ENCODE measurements at places on chromosomes 4 and X. TPM values are rescaled to one million over a fixed set of nuclear protein-coding genes. Genes with fewer than 3 reads are reported as not detected.

Gene TEX13C
- not detected for total RNA-seq

Gene ZXDA
- total RNA-seq, result 4.5 TPM

Gene SSX3
- not detected for total RNA-seq

Gene CXorf65
- total RNA-seq, result not detected

Gene CCDC149
- total RNA-seq, result 11.7 TPM

Gene RBM47
- total RNA-seq, result 3.3 TPM

Gene CCKAR
- total RNA-seq, result not detected

Measured in cardiac septum (tissue), 1 donor.